Cortex of kidney (tissue), 1 donor: ENCODE measurements at places on chromosomes 16 and 17.

GRCh38 chr17:69300222-69300621, 26.7 kb downstream of the ABCA5 start:
- no peak for DNase-seq

DNA sequence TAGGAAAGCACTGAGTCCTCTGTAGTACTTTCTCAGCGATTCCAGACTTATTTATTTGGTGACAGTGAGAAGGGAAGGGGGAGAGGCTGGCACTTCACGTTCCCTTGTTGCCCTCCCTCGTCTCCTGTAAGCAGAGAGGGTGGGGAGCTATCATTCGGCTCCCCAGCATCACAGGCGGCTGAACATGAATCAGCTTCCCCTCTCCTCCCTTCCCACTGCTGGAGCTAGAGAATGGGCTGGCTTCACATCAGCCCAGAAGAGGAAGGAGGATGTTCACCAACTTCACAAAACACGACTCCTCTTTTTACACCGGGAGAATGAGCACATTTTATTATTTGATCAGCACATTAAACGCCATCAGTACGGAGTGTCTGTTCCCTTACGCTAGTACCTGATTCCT, 6.7 kb upstream of the CMIP start:
- DNase-seq: no peak

DNA sequence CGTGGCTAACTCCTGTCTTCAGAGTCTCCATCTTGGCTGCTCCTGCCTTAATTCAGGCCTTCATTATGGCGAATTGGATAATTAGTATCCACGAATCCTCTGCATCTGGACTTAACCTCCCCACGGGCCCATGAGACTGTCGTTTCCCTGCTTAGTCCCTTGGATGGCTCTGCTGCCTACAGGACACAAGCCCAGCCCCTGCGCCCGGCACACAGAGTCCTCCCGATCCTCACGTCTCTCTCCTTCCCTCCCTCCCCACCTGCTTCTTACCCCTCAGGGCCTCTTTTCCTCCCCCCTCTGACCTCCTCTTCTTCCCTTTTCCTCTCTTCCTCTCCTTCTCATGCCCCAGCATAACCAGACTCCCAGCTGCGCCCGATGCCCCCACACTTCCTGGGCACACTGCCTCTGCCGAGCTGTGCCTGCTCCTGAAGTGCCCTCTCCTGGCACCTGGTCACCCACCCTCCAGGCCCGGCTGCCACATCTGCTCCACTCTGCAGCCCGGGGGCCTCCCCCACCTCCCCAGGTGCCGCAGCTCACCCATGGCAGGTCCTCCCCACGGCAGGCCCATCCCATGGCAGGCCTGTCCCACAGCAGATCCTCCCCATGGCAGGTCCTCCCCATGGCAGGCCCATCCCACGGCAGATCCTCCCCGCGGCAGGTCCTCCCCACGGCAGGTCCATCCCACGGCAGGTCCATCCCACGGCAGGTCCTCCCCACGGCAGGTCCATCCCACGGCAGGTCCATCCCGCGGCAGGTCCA, 45.9 kb downstream of the RPH3AL start:
- DNase-seq: no peak

- no peak for DNase-seq
These were observed 70.6 kb downstream of the DYNLRB2 start for GRCh38 chr16:80611171-80611929.

GRCh38 chr17:75518201-75518600, 1.9 kb downstream of the TSEN54 start:
- no peak for DNase-seq

DNA sequence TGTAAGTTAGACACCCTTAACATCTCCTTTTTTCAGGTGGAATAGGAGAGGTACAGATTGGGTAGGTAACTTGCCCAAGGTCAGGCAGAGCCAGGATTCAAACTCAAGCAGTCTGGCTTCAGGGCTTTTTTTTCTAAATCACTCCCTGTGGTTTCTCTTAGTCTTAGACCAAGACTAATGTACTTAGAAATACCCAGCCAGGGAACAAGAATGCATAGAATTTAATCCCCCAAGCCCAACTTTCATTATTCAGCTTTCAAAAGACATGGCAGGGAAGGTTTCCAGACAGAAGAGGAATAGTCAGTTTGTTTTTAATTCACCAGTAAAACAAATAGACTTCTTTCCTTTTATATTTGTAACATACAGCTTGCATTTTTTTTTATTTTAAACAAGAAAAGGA, 305.2 kb upstream of the RBFOX1 start:
- DNase-seq: no peak

- DNase-seq: no peak
These were observed 627 bp upstream of the TSPOAP1 start for GRCh38 chr17:58329035-58329809.

DNA sequence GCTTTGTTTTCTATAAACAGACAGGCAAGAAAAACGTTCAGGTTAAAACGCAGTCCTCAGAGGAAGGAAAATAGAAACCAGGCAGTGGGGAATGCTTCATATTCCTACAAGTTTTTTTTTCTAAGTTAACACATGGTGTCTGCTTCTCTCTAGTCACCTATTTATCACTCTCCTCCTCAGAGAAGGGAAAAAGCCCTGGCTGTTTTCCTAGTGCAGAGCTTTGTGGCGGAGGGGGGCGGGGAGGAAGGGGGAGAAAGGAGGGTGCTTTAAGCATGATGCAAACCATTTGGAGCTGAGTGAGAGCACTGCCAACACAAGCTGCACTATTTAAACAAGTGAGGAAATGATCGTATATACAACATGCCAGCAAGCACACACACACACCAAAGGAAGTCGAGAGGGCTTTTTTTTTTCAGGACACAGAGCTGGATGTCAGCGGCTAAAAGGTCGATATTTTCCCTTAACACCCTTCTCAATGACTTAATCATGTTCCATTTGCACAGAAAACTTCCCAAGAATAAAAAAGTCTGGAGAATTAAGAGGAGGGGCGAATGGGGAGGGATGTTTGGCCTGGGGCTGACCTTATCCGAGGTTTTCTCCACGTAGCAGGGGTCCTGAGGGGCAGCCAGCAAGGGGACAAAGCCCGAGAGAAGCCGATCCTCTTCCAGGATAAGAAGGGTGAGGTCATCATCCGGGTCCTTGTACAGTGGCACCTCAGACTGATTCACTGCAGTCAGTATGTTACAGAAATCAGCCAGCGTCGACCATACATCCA, 117.4 kb downstream of the HIC1 start:
- no peak for DNase-seq

- no peak for DNase-seq
These were observed 226.1 kb downstream of the ZNF423 start for GRCh38 chr16:49629851-49630250.

DNA sequence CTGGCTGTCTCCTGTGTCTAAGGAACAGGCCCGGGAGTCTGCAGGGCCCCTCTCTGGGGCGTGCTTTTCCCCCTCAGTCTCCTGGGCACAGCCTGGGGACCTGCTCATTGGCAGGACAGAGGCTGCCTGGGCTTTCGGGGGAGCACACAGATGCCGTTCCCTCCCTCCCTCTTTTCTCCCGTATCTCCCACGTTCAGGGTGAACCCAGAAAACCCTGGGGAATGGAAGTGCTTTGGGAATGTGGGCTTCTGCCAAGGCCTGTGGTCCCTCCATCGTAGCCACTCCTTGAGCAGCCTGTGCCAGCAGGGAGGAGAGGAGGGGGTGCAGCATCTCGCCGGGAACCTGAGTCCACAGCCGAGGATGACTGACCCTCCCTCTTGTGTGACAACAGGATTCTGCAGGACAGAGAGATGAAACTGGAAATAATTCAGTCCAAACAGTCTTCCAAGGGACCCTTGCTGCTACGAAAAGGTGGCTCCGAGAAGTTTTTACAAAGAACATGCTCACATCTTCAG, 52.0 kb downstream of the RNF213 start:
- DNase-seq: no peak

DNA sequence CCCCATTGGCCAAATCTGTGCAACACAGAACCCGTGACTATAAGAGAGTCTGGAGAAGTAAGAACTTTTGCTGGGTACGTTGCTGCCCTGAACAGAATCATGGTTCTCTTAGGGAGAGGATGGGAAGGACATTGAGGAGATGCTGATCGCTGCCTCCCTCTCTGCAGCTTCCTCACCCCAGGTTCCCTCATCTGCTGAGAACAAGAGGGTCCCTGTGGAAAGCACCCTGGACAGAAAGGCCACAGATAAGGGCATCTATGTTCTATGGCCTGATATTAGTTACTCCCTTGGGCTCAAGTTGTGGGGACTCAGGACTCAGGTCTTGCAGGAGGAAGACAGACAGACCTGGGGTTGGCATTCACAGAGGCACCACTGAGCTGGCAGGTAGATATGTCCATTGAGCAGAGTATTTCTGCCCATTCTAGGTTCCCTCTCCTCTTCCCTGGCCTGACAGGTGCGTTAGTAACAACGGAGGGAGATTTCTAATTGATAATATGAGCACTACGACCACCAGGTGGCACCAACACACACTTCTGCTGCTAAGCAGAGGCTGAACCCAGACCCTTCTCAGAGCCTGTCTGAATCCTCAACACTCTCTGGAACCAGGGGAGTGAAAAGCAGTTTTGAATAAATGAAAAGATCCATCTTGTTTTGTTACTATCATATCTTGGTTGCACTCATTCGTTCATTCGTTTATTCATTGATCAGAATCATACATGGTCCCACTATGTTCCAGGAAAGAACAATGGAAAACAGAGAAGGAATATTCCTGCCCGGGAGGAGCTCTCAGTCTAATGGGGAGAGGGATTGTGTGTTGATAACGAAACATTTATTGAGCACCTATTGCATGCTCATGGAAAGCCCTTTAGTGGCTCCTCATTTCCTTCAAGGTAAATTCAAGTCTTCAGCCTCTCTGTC, 56.4 kb downstream of the SLC6A2 start:
- DNase-seq: no peak

DNA sequence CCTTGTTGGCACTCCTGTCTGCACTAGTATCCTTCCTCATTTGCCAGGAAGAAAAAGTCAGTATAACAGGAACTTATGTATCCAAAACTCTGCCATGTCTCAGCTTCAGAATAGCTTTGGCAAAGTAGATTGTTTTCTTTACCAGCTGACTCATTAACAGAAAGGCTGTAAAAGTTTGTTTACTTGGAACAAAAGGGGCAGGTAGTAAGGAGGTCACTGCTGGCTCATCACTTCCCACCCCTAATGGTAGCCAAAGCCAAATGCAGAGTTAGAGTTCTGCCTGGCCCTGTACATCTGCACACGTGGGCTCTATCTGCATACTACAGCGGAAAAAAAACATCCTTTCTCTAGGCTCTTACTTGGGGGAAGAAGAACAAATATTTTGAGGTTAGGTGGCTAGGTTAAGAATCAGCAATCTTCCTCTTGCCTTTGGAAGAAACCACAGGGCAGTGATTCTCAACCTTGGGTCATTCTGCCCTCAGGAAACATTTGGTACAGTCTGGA, 90.9 kb upstream of the BCAR1 start:
- no peak for DNase-seq

DNA sequence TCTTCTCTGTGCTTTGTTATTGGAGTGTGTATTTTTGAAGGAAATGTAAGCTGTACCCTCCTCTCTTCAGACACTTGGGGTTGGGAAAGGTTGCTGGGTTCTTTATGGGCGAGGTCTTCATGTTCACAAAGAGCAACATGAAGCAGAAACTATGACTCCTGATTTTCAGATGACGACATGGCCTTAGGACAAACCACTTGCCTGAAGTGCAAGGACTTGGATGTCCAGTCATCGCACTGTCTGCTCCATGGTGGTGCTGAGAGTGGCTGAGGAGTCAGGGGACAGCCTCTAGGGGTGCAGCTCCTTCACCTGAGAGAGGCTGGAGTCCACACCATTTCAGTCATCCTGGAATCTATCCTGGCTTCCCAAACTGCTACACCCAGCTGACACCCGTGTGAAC, 183.9 kb upstream of the CDH5 start:
- DNase-seq: no peak

GRCh38 chr17:10046786-10047785, 142.0 kb upstream of the RCVRN start:
- DNase-seq: no peak

DNA sequence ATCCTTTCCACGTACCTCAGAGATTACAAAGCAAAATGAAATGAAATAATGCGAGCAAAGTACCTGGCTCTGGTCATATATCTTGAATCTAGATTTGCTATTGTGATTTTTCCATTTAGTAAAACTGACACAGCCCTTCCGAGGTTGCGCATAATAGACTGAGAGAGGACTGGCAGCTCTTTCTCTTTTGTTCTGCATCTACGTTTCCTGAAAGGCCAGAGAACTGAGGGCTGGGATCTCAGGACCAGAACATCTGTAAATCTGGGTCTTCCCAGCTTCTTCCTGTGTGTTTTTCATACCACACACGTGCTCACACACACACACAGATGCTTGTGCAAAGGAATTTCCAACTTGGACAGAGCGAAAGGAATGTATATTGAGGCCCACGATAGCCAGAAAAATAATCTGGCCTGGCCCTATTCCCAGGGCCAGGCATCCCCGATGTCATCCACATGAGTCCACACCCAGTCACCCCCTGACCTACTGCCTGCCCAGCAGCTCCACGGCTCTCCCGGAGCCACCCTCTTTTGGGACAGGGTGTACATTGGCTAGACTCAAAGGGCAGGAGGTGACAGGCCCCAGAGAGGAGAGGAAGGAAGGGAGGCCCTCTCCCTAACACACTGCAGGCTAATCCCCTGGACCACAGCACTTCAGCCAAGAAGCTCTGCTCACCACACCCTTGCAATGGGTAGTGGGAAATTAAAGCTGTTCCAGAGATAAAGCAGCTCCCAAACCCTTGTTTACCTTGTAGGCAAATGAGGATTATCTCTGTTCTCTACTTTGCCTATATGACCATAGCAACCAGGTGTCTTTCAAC, 41.8 kb downstream of the NOL11 start:
- no peak for DNase-seq

GRCh38 chr16:80274576-80275191, 266.1 kb upstream of the DYNLRB2 start:
- DNase-seq: no peak

DNA sequence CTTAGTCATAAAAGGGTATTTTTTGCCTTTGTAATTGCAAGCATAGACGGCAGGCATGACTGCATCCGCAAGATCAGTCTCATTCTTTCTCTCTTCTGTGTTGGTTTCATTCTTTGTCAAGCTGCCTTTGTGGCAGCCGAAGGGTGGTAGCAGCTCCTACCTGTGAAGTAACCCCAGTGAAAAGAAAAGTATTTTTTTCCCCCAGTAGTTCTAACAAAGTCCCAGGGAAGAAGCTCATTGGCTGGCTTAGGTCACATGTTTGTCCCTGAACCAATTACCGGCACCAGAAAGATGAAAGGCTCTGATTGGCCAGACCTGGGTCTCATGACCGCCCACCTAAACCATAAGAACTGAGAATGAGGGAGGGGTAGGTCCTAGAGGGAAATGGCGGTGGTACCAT, 110.7 kb downstream of the RAP1GAP2 start:
- no peak for DNase-seq

- DNase-seq: no peak
These were observed 10.2 kb upstream of the SIAH1 start for GRCh38 chr16:48395375-48395774.
